ENCODE measurements at places on chromosomes 16 and 17. TPM values are rescaled to one million over a fixed set of nuclear protein-coding genes. Genes with fewer than 3 reads are reported as not detected.
A peak's percentile ranks its signal among the peaks of the same experiment; 100 is the strongest.

- DNase-seq, result no peak
These were observed 36.0 kb upstream of the RBFOX3 start for GRCh38 chr17:79646721-79647455.

DNA sequence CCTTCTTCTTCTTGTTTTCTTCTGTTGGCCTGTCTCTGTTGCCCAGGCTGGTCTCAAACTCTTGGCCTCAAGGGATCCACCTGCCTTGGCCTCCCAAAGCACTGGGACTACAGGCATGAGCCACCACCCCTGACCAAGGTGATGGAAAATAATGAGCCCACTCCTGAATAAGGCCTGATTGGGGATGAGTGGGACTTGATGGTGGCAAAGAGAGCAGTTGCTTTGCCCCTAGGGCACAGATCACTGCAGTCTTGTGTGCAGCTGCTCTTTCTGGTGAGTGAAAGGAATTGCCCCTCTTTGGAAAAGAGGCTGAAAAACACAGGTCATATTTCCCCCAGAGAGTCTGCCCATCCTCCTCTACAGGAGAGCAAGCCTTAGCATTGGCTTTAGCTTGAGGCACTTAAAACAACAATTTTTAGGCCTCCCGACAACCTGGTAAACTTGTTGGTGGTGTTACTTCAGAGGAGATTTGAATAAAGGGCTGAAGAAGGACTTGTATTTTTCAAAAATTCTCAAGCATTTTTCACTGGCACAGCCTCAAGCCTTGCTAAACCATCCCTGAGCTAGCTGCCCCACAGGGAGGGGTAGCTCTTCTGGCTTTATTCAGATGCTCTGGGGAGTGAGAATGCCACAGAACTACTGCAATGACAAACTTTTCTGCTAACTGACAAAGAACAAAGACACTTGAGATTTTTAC lies 6.1 kb upstream of the PDP2 start:
- no peak for DNase-seq

DNA sequence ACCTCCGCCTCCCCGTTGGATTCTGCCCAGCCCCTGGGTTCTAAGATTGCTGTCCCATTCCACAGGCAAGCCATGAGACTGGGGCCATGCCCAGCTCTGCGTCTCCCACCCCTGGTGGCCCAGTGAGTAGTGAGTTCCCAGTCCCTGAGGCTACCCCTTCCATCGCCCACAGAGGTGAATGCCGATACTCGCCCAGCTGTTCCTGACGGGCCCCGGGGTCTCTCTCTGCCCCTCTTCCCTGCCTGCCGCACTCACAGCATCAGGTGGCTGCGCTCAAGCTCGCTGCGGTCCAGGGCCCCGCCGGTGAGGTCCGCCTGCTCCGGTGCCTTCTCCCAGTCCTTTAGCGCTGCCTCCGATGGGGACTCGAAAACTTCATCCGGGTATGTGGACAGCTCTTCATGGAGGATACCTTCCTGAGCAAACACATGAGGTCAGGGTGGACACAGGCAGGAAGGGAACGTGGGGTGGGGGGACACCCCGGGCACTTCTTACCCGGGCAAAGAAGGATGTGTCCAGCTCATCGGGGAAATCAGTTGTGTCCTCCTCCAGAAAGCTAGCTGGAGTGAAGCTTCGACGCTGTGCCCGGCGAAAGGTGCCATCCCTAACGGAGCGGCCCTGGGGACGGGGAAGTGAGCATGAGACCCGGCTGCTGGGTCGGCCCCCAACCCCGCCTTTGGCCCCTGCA lies 8.8 kb downstream of the SNRNP25 start:
- DNase-seq, result no peak

- no peak for DNase-seq
These were observed 97.6 kb upstream of the DNAH17 start for GRCh38 chr17:78674595-78675315.

GRCh38 chr17:67377488-67378453 lies 690 bp downstream of the PITPNC1 start:
- DNase-seq, result no peak

- no peak for DNase-seq
These were observed 29.6 kb downstream of the CLUAP1 start for GRCh38 chr16:3530371-3530914.

GRCh38 chr16:89277641-89278341 lies 60.3 kb downstream of the ZNF778 start:
- DNase-seq, result no peak

DNA sequence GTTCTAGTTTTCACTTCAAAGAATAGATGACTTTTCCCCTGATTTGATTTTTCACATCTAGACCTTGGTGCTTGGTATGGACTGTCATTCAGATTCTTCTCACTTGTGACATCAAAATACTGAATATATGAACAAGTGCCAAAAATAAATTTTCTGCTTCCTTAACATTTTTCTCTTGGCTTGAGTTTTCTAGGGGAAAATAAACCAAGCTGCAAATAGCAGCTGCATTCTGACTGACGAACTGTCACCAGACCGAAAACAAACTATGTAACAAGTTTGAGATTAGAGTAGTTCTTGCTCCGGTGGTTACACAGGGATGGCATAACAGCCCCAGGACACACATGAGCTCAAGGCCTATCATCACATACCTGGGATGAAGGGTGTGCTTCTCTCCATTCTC lies 345.7 kb downstream of the CNTNAP4 start:
- DNase-seq, result no peak

GRCh38 chr17:29778956-29779811 lies 150.8 kb downstream of the SSH2 start:
- peak; percentile 55 for DNase-seq

CTDNEP1 gene
- polyA plus RNA-seq, result 142 TPM

QPRT gene
- polyA plus RNA-seq, result 115 TPM

CAVIN1 gene
- polyA plus RNA-seq, result 59.5 TPM

ZMYND15 gene
- 0.47 TPM for polyA plus RNA-seq

ARMC5 gene
- 9.2 TPM for polyA plus RNA-seq

All from right renal cortex interstitium (tissue), 3 donors.